Heart right ventricle (tissue), 16 donors: ENCODE measurements at places on chromosomes 1 and 21. TPM values are rescaled to one million over a fixed set of nuclear protein-coding genes. Genes with fewer than 3 reads are reported as not detected.

GRCh38 chr21:35540950-35541638 lies 492.0 kb upstream of the RUNX1 start:
- H3K4me1 ChIP-seq = no peaks in the 10 kb centered on the region
- no peaks in the 10 kb centered on the region for H3K36me3 ChIP-seq
- no peaks in the 10 kb centered on the region for H3K27me3 ChIP-seq
- no peak overlapping the region for H3K4me3 ChIP-seq

- no peaks in the 10 kb centered on the region for H3K36me3 ChIP-seq
- H3K4me3 ChIP-seq = no peak overlapping the region
- no peak overlapping the region for H3K27ac ChIP-seq
- DNase-seq = no peak
Observed at GRCh38 chr21:42067531-42068255, 3.4 kb upstream of the UMODL1 start.

DNA sequence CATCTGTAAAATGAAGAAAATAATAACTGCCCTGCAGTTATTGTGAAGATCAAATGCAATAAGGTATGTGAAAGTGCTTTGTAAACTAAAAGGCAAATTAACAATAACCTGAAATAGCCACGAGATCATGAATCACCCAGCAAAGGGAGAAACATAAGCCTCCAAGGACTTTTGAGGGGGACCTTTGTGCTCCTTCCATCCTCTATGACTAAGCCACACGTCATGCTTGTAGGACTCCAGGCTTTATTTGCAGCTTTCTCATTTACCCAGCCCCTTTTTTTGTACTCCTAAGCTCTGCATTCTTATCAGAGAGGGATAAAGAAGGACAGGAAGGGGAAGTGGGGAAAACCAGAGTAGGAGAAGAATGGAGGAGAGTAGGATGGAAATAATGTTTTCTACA lies 115.1 kb downstream of the PROX1 start:
- H3K27me3 ChIP-seq = no peaks in the 10 kb centered on the region
- H3K27ac ChIP-seq = no peak overlapping the region
- no peak for DNase-seq
- H3K4me1 ChIP-seq = peaks cover 2% of the 10 kb centered on the region
- no peak overlapping the region for H3K4me3 ChIP-seq

DNA sequence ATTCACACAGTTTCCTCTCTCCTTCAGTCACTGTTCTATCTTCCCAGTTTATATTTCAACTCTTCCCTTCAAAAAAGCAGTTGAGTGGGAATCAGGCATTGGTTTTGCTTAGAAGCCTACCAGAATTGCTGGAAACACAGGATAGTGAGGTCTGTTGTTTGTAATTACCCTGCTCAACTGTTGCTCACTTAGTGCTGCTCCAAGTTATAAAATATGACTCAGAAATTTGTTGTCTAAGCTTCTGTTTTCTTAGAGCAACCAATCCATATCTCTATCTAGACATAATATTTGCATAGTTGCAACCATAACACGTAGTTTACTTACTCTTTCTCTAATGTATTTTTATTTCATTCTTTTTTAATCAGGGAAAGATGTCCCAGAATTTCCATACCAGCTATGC lies 87.9 kb downstream of the MACF1 start:
- no peak overlapping the region for H3K27ac ChIP-seq
- no peak overlapping the region for H3K4me3 ChIP-seq
- no peak for DNase-seq
- peaks cover 65% of the 10 kb centered on the region for H3K36me3 ChIP-seq
- peaks cover 20% of the 10 kb centered on the region for H3K4me1 ChIP-seq
- H3K27me3 ChIP-seq = no peaks in the 10 kb centered on the region

- DNase-seq = no peak
- no peaks in the 10 kb centered on the region for H3K36me3 ChIP-seq
- H3K27ac ChIP-seq = no peak overlapping the region
- H3K4me3 ChIP-seq = no peak overlapping the region
Observed at GRCh38 chr1:208012721-208013120, 101.8 kb upstream of the CD34 start.

Gene ADAMTS5
- polyA plus RNA-seq = 2.0 TPM

Gene REG4
- polyA plus RNA-seq = not detected

Gene GFI1
- 0.09 TPM for polyA plus RNA-seq

Gene NUAK2
- polyA plus RNA-seq = 0.45 TPM
